ENCODE measurements at places on chromosomes 11 and 22.

- DNase-seq, result no peak
Measured at GRCh38 chr11:46615756-46616155, 1.3 kb downstream of the HARBI1 start.

DNA sequence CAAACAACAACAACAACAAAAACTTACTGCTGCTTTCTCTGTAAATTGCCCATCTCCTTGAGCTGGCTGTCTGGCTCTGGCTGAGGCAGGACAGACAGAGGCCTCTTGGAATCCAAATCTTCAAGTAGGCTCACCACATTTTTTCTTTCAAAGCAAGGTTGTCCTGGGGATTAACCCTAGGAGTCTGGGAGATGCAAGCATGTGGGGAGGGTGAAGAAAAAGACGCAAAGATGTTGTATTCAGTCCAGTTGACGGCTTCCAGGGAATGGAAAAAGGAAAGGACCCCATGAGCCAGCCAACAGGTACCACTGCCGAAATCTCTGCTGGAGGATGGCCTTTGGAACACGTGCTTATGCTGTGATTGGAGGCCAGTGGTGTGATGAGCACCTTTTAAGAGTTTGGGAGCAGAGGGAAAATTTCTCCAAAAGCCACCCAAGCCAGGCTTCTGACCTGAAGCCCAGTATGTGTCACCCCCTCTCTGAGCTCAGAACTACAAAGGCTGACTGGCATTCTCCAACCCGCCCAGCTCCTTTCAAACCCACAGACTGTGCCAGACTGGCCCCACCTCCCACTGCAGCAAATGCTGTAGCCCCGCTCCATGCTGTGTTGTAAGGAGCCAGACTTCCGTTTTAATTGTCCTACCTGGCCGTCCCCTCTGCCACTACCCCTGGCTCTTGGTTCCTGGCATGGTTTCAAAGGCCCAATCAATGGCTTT is 10.8 kb downstream of the BLID start:
- peak; percentile 38 for DNase-seq

DNA sequence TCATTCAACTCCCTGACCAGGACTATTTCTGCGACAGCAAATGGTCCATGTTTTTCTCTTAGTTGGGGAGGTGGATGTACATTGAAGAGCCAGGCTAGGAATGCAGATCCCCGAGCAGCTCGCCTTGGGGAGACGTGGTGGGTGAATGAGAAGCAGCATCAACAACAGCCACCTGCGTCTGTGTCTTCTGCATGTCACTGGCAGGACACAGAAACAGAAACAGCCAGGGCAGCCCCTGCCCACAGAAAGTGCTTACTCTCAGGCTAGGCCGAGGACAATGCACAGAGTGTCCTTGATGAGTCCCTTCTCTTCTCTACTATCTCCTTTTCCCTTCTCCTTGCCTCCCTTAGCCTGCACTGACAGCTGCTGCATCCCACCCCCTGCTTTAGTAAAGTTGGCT is 541.9 kb upstream of the CADM1 start:
- DNase-seq, result no peak

GRCh38 chr11:17735818-17736578 is 1.4 kb downstream of the KCNC1 start:
- no peak for DNase-seq

- no peak for DNase-seq
Measured at GRCh38 chr11:64003807-64004589, 17.8 kb downstream of the OTUB1 start.

- no peak for DNase-seq
Measured at GRCh38 chr11:2377511-2378443, 667 bp downstream of the CD81 start.

GRCh38 chr11:96390488-96390792 is 627 bp downstream of the JRKL start:
- no peak for DNase-seq

- DNase-seq, result no peak
Measured at GRCh38 chr11:116931206-116931953, 94.0 kb upstream of the APOA1 start.

DNA sequence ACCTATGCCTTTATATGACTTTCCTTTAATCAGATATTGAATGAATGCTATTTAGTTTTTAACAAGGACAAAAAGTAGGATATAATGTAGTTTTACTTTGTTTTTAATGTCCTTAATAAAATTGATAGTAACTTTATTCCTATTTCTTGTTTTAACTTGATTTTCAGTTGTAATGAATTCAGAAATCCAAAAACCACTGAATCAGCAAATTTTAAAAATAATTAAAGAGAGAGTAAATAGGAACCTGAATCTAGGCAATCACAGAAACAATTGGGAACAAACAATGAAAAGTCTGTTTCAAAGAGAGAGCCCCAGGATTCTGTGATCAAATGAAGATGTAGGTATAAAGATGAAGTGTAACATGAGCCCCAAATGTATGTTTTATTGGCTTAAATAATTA is 556.0 kb downstream of the LUZP2 start:
- no peak for DNase-seq

DNA sequence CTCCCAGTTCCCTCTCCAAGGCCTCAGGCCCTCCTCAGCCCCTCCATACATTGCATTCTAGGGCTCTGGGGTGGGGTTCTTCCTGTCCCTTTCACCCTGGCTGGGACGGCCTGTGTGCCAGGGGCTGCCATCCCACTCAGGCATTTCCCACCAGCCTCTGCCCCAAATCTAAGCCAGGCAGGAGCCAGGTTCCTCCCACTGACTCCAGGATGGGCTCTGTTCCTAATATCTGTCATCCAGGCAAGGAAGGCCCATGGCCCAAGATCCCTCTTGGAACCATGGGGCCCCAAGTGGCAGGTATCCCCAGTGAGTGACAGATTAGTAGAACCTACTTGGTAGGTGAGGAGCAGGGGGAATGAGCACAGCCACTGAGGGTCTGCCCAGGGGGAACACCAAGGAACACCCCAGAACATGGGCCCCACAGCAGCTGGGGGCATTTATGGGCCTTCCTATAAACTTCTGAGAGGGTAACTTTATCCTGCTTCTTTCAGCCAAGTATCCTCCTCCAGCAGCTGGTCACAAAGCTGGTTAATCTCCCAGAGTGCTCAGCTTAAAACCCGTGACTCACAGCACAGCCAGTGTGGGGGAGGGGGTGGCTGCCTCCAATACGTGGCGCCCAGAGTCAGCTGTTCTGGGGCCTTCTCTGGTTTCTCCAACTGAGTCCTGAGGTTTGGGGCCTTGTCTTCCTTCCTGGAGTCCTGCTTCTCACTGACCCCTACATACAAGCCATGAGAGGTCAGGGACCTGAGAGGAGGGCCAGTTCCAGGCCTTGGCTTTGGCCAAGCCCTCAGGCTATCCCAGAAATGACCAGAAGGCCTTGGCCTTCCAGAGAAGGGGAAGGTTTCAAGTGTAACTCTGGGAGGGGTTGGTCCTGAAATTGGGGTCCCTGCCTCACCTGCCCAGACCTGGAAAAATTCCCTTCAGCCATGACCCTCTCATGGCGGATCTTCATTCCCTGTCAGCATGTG is 19.9 kb upstream of the MYOD1 start:
- DNase-seq, result no peak

DNA sequence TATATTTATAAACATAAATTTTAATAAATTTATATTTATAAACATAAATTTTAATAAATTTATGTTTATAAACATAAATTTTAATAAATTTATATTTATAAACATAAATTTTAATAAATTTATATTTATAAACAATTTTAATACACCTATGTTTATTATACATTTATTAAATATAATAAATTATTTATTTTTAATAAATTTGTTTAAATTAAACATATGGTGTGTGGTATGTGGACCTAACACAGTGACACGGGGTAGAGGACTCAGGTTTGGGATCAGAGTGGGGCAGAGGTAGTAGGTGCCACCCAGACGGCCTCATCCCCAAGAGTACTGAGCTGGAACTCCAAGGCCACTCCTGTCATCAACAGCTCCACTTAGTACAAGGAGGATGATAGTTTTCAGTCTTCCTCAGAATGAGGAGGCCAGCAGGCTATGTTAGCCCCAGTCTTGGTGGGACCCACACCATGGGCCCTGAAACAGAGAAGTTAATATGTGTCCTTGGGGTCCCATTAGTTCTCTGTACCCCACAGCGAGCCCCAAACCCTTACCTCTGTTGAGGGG is 46.7 kb upstream of the BID start:
- no peak for DNase-seq

- no peak for DNase-seq
Measured at GRCh38 chr11:111672949-111673348, 70.7 kb downstream of the SIK2 start.

DNA sequence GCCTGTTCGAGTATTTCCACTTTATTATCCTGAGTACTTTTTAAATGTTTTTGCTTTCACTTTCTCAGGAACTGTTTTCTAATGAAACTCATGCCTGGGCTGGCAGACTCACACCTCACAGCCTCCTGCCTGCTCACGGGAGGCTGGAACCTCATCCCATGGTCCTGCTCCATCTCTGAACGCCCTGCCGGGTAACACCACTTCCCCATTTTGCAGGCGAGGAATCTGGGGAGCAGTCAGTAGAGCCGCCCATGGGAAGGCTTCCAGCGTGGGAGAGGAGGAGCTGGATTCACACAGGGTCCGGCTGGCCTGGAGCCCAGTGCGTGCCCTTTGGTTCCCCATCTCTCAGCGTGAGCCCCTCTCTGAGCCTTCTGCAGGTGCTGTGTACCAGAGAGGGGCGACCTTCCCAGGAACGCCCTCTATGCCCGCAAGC is 53.6 kb downstream of the SCUBE1 start:
- DNase-seq, result no peak

GRCh38 chr11:94131718-94132115 is 3.1 kb downstream of the PANX1 start:
- no peak for DNase-seq

GRCh38 chr11:59144096-59144495 is 1.4 kb downstream of the FAM111A start:
- DNase-seq, result no peak

GRCh38 chr11:76005756-76006155 is 190.7 kb downstream of the UVRAG start:
- DNase-seq, result no peak

GRCh38 chr22:49632199-49633009 is 195.3 kb downstream of the BRD1 start:
- peak; percentile 53 for DNase-seq

DNA sequence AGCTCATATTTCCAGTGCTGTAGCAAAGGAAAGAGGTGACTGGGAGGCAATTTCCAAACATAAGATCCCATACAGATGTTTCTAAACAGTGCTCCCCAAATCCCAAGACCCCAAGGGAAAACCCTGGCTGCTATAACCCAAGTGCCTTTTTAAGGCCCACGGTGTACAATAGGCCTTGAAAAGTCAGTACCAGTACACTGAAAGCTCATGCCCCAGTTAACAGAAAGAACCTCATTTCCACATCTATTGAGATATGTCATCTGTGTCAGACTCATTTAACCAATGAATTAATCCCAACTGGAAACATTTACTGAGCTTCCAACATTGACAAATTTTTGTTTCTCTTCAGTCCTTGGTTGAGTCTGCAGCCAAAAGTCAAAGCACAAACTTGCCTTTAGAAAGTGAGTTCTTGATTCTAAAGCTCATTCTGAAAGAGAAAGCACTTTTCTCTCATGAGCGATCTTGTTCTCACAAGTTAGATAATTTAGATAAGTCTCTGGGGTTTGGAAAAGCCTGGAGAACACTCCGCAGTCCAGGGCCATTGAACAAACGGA is 239.8 kb upstream of the ARHGAP20 start:
- no peak for DNase-seq

DNA sequence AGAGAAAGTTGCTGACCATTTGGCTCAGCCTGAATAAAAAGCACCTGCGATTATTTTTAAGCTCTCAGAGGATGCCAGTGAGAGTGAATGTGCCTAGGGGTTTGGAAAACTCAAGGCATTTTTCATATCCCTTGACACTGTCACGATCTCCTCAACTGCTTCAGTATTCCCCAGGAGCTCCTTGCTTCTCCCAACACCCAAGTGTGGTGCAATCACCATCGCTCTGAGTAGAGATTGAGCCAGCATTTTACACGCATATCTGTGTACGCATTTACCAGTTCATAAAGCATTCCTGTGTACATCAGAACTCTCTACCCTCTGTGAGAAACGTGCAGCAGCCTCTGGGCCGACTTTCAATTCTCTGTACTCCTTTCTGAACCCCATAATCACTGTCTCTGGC is 1.3 kb downstream of the SRRD start:
- no peak for DNase-seq

- DNase-seq, result no peak
Measured at GRCh38 chr11:45423036-45423435, 136.9 kb upstream of the SYT13 start.

DNA sequence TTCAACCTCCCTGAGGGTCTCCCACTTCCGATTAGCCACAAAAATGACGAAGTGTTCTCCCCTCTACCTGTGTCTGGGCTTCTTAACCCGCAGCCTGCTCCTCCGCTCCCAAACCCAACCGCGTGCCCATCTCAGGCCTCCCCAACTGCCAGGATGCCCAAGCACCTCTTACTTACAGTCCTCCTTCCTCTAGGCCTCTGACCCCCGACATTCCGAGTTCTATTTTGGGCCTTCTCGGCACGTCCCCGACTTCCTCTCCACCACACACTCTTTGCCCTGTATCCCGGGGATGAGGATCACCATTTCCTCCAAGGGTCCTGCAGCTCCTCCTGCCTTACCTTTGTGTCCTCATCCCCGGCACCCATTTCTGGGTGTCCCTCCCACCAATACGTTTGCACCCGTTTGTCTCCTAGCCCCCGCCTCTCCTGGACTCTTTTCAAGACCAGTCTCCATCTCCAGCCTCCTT is 388 bp upstream of the MUS81 start:
- DNase-seq, result no peak

- no peak for DNase-seq
Measured at GRCh38 chr11:27520226-27520625, 13.7 kb upstream of the LIN7C start.

- DNase-seq, result no peak
Measured at GRCh38 chr11:99422581-99423427, 402.1 kb downstream of the CNTN5 start.

DNA sequence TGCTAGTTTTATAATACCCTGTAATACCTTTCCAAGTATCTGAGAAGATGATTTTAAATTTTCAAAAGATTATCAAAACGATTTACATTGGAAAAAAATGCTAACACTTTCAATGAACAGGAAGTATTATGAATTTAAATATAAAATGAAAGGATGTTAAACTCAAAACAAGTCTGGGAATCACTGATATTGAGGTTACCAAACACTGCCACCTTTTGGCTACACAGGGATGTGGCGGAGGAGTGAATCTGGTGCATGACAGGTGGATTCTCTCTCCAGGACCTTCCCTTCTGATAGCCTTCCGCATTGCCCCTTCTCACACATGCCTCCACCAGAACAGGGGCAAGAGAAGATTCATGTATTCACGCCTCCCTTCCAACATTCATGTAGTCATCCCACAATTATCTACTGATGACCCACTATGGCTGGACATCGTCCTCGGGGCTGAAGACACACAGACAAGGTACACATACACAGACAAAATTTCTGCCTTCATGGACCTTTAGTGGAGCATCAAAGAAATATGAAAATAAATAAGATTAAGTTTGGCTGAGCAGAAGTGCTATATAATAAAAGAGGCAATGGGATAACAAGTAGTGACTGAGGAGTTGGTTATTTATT is 34.7 kb downstream of the ATG16L2 start:
- DNase-seq, result no peak

DNA sequence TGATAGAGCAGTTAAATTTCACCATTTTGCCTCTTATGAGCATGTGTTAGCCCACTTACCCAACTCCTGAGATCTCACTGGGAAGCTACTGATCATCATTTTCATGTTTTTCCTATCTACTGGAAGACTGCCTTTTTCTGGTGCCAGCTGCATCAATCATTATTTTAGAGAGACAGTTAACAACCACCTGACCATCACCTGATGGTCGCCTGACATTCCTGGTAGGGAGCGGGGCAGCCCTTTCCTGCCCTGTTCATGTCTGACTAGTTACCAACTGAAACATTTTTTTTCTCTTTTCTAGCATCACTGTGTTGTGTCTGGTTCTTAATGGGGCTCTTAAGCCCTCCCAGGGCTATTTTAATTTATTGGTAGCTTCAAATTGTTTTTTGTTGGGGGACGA is 20.2 kb upstream of the PATL1 start:
- no peak for DNase-seq

All from hippocampal formation (tissue), 2 donors.